ENCODE measurements at places on chromosomes 6 and 20.

GRCh38 chr6:71324194-71324785, 35.7 kb downstream of the OGFRL1 start:
- no peak for DNase-seq

DNA sequence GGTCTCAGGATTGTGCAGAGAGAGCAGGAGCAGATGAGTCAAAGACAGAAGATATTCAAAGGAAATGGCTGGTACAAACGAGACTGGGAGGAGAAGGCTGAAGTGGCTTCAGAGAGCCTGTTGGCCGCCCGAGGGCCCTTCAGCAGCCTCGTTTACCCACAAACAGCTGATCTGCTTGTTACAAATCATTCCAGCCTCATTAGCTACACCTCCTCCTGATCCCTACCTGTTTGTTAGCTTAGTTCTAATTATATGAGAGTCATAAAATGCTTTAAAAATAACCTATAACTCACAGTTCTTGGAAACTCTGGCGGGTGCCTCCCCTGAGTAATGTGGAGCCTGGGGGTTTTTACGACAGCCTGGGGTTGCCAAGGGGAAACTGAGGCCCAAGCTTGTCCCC, 12.6 kb downstream of the GLP1R start:
- no peak for DNase-seq

DNA sequence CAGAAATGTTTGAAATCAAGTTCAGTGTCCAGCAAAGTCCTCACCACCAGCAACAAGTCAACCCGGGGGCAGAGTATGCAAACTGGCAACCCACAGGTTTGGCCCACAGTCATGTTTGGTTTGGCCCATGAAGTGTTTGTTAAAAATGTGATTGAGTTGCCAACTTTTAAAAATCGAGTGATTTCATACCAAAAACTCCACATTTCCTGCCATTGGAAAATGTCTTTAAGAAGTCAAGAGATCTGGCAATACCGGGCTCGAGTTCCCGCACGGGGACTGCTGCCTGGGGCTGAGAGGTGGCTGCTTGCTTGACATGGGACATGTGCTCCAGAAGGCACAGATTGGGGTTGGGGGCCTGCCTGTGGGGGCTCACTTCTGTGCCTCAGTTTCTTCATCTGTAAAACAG, 36.1 kb downstream of the PREX1 start:
- no peak for DNase-seq

- no peak for DNase-seq
Observed at GRCh38 chr20:31633339-31633914, 4.3 kb upstream of the COX4I2 start.

DNA sequence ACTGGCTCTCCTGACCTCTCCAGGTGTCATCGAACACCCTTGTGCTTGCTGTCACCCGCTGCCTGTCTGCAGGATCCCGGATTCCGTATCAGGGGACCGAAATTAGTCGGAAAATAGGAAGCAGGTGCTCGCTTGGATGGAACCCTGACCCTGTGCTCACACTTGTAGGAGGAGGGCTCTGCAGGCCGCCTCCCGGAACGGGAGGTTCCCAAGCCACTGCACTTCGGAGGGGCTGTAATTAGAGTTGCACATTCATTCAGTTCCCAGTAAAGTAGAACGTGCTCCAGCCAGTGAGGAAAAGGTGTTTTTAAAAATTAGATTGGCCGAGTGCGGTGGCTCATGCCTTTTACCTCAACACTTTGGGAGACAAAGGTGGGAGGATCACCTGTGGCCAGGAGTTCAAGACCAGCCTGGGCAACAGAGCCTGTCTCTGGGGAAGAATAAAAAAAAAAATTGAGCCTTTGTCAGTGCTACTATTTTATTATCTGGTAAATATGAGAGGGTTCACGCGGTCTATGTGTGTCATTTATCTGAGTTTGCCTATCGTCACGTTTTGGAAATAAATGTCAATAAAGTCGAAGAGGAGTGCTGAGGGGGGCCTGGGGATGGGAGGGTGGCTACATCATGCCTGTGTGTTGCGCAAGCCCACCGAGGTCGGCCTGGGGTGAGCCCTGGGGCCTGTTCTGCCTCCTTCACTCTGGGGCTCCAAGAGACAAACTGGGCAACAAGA, 1.5 kb upstream of the GMEB2 start:
- no peak for DNase-seq

DNA sequence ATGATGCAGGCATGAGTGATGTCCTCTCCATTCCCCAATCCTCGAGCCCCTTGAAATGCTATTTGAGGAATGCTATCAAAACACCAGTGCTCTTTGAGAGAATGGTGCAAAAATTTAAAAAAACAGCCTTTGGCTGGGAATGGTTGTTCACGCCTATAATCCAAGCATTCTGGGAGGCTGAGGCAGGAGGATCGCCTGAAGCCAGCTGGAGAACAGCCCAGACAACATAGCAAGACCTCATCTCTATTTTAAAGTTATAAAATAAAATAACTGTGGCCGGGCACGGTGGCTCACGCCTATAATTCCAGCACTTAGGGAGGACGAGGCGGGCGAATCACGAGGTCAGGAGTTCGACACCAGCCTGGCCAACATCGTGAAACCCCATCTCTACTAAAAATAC, 4.2 kb upstream of the VARS1 start:
- DNase-seq: no peak

GRCh38 chr20:33053291-33054106, at the start of gene BPIFB3:
Gene BPIFB3, plus strand, starts transcription at chr20:33053903. Its CDS starts 1,533 bp downstream, at chr20:33055436.
- no peak for DNase-seq

DNA sequence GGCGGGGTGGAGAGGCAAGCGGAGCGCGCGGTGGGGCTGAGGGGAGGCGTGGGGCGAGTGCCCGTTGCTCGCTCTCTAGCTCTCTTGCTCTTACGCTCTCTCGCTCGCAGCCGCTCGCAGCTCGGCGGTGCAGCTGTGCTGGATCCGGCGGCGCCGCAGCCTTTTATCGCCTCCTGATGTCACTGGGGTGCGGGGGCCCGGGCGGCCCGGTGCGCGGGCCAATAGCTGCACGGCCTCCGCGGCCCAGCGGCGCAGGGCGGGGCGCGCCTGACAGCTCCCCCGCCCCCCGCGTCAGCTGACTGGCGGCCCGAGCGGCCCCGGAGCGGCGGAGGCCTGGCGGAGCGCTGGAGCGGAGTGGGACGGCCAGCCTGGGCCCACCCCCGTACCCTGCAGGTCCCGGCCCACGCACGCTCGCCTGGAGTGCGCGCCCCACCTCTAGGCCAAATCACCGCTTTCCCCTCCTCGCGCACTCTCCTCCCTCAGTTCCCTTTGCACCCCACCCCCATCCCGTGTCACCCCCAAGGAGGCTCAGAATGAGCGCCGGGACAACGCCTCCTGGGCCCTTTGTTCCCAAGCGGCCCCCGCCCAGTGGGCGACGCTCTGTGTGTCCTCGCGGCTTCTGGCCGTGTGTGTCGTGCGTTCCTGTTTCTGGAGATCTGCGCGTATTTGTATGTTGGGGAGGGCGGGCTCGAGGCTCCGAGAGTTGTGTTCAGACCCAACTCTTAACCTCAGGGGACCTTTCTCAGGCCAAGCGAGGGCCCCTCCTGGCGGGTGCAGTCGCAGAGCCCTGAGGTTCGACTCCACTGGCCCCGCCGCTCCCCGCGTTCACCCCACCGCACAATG, at the start of gene MAFB:
Gene MAFB (minus strand): TSS at position 137 of the 843 bp plus-strand sequence. CDS start 386 bp downstream, outside the sequence.
- peak; percentile 48 for DNase-seq

DNA sequence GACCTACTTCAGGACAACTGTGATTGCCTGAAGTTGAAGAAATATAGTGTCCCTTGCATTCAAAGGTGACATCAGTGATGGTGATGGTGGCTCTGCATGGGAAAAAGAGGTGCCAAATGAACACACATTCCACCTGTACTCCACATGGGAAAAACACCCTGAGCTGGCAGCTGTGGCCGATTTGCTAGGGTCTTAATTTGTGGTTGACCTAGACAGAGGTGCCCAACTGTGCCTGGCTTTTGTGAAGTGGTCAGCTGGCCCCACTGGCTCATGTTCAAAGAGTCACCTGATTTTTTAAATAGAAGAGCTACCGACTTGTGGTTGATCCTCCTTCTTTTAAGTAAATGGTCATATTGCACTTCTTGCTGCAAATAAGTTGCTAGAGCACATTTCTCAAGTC, 7.6 kb upstream of the GCNT2 start:
- no peak for DNase-seq

DNA sequence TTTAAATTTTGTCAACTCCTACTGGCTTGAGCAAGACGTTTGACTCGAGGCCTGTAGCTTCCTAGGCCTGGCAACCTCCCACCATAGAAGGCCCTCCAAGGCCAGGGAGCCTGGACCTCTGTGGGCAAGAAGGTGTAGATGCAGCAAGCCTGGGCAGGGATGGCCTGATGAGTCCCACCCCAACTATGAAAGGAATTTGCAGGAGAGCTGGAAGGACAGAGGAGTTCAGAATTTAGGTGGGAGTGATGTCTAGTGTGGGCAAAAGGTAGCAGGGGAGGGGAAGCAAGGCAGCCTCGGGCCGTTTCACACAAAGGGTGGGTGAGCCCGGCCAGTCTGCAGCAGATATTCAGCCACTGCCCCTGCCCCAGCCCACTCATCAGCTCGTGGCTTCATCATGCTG, 245.2 kb downstream of the CDH26 start:
- DNase-seq: no peak

DNA sequence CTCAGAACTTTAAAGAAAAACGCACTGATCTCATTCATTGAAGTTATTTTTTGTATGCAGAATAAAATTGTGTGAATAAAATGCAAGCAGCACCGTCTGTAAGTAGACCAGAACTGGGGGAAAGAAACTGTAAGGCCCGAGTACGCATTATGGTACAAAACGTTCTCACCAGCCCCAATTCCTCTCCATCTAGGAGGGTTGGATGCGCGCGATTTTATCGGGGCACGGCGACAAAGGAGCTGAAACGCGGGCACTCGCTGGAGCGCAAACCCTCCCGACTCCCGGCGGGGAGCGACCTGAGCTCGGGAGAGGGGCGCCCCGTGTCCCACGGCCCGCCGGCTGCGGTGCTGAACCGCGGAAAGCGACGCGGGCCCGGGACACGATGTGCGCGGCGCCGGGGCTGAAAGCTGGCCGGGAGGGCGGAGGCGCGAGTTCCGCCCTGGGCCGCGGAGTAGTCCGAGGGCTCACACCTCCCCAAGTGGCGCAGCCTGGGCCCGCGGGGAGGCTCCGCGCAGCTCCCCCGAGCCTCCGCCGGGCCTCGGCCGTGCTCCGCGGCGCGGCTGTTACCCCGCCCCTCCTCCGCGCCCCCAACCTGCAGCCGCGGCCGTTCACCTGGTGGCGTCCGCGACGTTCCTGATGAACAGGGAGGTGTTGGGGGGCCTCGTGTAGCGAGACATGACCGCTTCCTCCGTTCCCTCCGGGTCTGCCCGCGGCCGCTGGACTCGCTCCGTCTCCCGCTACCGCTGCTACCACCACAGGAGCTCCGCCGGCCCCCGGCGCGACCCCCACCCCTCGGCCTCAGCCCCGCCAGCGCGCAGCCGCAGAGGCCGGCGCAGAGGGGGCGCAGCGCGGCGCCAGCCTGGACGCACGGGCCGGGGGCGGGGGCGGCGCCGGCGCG, at the start of gene SRSF12:
Gene SRSF12 (minus strand): TSS at position 861 of the 898 bp plus-strand sequence. CDS start 184 bp downstream, at position 677.
- DNase-seq: peak; percentile 32

DNA sequence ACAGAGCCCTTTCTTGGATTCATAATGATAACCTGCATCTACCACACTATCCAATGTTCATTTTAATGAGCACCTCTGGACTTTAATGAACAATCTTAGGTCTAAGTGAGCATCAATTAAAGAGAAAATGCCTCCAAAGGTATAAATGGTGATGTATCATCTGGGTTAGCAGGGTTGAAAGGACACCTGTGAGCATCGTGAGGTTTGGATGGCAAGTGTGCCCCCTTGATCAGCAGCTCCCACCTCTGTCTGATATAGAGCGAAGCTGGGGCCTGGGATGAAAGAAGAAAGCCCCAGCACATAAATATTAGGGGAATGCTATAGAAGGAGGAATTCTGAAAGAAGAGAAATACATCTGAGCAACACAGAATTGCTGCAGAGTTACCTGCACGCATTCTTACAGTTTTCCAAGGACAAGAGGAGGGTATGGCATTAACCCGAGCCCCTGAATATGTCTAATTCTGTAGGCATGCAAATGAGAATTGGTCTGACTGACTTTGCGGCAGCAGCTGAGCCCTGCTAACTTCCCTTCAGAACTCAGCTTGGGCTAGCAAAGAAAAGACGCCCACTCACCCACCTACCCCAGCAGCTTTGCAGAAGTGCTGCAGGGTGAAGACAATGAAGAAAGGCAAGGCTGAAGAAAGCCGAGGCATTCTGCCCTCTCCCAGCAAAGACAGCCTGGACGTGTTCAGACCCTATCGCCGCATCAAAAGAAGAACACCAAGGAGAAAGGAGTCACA, 136.2 kb downstream of the GMPR start:
- DNase-seq: no peak

- no peak for DNase-seq
Observed at GRCh38 chr6:49321561-49322072, 141.4 kb downstream of the MMUT start.

DNA sequence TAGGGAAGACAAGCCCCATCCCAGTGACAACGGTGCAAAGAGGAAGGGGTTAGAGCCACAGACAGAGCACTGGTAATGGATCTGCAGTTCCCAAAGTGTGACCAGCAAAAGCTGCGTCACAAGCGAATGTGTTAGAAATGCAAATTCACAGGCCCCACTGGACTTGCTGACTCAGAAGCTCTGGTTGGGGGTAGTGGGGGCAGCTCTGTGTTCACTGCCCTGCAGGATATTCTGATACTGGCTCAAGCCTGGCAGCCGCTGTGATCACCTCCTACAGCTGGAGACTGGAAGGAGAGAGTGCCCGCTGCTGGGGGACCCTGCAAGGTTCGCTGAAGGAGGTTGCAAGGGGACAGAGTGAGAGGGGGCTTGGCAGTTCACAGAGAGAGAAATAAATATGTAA, 179.7 kb upstream of the CDH4 start:
- DNase-seq: no peak

- DNase-seq: no peak
Observed at GRCh38 chr20:14716351-14716801, 379.0 kb upstream of the FLRT3 start.

DNA sequence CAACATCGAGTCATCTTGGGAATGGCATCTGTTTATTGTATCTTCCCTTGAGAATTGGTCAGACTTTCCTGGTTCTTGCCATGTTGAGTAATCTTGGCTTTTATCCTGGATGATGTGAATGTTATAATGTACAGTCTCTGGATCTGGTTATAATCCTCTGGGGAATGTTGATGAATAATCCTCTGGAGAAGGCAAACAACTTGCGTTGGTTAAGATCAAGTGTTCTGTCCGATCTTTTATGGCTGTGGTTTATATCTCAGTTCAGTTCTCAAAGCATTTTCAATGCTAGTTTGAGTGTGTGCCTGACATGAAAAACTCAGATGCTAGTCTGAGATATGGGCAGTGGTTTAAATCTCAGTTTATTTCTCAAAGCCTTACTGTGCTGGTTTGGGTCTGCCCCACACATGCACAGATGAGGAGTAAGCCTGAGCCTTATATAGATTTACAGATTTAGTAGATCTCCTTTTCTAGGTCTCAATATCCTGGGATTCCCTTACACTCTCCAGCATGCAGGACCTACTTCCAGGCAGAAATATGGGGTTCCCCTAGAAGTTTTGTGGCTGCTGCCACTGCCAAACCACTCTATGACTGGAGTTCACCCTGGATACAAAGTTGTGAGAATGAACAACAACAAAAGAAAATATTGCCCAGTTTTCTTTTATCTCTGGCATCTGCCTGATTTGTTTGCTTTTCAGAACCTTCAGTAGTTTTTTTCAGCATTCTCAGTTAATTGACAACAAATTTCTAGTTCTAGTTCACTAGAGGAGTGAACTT, 191.8 kb upstream of the MAN1A1 start:
- DNase-seq: no peak

Data from CD4-positive, CD25-positive, alpha-beta regulatory T cell (primary cell).